HT-29 (cell line): ENCODE measurements at places on chromosomes 16 and 17.

- no peak for DNase-seq
These were observed 118.2 kb upstream of the ZNF750 start for GRCh38 chr17:82957961-82958561.

GRCh38 chr17:7336240-7337175 is at the start of gene ACAP1:
Gene ACAP1, plus strand, starts transcription at chr17:7336529. Its CDS starts 206 bp downstream, at chr17:7336735.
- no peak for DNase-seq

- DNase-seq = no peak
These were observed 68.0 kb downstream of the CNTNAP4 start for GRCh38 chr16:76345163-76345661.

DNA sequence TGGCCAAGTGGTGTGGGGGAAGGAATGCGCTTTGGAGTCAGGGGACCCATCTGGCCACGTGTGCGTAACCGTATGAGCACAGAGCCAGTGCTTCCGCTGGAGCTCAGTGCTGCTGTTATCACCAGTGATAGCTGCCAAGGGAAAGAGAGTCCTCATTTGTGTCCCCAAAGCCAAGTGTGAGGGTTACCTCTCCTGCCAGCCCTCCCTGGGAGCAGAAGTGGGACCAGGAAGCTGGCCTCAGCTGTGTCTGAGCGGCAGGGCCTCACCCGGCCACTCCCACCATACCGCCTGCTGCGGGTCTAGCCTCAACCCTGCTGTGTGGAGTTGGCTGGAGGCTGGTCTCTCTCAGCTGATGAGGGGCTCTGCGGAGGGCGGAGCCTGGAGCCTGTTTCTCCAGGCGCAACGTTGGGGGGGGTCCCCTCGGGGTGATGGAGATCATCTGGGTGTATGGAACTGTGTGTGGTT is 44.5 kb downstream of the MEAK7 start:
- no peak for DNase-seq

DNA sequence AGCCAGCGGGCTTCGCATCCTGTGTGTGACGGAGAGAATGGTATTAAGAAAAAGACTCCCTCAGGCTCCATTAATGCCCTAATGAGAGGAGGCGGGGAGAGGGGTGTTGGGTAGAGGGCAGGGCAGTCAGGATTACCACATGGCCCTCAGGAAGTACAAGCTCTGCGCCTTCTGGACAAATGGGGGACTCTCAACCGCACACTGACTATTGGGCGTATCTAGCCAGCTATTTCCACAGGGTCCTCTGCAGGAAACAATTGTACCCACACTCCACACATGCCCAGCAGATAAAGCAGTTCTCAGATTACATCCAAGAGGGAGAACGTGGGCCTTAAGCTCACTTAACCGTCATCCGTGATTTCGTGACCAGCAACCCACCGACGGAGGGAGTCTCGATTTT is 14.7 kb downstream of the NXN start:
- no peak for DNase-seq

DNA sequence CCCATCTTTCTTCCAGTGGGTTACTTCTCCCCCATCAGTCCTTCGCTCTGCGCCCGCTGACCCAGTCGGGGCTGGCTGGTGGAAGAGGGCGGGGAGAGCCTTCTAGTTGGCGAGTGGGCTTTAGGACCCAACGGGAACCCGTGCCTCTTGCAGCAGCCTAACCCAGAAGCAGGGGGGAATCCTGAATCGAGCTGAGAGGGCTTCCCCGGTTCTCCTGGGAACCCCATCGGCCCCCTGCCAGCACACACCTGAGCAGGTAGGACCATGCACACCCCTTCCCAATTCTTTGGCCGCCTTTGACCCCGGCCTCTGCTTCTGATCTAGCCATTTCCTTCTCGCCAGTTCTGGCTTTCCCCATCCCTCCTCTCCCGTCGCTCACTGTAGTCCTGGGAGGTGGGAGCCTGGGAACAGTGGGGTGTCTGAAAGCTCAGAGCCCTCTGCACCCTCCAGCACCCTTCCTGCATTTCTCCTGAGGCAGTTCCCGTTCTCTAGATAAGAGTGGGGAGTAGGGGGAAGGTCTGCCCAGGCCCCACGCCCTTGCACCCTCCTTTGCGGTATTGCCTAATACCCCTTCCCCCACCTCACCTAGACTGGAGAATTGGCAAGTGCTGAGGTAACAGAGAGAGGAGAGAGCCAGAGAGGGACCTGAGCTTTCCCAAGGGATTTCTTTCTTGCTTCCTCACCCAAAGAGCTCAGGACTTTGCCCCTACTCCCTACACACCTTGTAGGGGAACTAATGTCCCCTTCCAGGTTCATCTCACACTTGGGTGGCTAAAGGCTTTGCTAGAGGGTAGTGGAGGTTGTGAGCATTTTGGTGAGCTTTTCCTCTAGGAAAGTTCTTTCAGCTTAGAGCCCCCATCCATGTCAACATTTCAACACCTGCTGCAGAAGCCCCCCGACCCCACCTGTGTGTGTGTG is at the start of gene RARA:
Gene RARA (plus strand): TSS at position 150 of the 918 bp plus-strand sequence. CDS start 22,039 bp downstream, outside the sequence.
- DNase-seq = peak; percentile 58

DNA sequence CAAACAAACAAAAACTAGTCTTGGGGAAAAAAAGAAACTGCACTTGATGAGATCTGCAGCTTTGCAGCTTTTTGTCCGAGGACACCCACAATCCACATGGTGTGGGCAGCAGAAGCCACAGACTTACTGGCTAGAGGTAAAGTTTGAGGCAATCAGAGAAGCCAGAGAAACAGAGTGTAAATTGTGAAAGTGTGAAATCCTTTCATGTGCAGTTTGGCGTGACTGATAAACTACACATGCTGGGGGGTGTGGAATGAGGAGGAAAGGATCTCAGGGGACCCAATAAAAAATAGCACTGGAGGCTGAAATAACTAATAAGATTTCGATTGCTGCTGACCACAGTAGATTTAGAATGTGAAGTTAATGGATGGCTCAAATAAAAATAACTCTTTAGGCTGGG is 42.4 kb upstream of the HOXB13 start:
- no peak for DNase-seq

DNA sequence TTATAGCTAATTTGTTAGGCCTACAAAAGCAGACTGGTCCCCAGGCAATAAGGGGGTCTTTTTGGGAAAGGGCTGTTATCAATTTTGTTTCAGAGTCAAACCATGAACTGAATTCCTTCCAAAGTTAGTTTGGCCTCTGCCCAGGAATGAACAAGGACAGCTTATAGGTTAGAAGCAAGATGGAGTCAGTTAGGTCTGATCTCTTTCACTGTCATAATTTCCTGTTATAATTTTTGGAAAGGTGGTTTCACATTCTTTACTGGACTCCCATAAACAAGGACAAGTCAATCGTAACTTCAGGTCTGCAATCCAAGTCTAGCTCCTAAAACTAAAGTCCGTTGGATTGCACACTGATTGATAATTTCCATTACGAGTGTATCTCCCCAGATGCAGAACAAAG is 30.1 kb upstream of the SHCBP1 start:
- no peak for DNase-seq

GRCh38 chr16:16059895-16060590 is 110.6 kb downstream of the ABCC1 start:
- no peak for DNase-seq

GRCh38 chr17:76585033-76585648 is 519 bp downstream of the ST6GALNAC2 start:
- no peak for DNase-seq

DNA sequence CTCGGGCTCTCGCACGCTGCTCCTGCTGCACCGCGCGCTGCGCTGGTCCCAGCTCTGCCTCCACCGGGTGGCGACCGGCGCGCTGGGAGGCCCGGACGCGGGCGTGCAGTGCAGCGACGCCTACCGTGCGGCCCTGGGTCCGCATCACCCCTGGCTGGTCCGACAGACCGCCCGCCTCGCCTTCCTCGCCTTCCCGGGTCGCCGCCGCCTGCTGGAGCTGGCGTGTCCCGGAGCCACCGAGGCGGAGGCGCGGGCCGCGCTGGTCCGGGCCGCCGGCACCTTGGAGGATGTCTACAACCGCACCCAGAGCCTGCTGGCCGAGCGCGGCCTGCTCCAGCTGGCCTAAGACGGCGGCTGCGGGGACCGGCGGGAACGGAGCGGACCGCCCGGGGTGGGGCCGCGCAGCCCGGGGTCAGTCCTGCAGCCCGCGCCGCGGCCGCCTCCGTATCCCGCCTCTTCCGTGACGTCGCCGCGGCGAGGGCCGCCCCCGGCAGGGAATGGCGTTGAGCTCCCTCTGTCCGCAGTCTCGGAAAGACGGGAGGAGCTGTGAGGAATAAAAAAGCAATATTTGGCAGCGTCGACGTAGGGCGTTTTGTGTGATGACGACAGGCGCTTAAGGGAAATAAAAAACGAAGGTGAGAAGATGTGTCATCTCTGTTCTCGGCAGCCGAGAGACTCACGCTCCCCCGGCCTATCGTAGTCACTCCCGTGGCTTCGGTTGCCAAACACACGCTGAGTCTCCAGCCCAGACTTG is 1.4 kb downstream of the GLTPD2 start:
- peak; percentile 78 for DNase-seq

DNA sequence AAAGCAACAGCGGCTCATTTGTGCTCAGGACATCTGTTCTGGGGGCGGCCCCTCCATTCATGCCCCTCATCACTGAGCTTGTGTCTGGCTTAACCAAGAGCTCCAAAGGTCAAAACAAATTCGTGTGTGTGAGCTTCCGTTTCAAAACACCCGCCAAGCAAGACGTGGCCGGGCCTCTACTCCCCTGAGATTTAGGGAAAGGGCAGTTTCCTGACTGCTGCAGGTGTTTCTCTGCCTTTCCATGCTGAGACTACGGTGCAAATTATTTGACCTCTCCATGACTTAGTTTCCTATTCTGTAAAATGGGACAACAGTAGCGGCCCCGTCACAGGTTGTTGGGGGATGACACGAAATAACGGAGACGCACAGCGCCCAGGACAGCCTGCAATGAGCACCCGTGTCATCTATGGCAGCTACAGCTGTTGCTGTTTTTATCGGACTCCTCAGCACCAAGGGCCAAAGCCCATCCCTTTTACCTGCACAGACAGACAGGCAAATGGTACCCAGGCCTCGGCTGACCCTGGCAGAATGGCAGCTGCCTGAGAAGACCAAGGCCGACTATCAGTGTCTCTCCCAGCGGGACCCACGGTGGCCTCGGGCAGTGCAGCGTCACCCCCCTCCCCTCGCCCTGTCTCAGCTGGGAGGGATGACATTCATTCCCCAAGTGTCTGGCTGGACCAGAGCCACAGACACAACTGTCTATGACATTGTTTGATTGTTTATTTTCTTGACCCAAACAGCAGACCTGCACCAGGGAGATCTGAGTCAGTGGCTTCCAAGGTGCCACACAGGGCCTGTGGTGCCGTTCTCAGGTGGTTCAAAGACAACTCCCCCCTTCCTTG is 50.7 kb upstream of the DOC2B start:
- DNase-seq = no peak

DNA sequence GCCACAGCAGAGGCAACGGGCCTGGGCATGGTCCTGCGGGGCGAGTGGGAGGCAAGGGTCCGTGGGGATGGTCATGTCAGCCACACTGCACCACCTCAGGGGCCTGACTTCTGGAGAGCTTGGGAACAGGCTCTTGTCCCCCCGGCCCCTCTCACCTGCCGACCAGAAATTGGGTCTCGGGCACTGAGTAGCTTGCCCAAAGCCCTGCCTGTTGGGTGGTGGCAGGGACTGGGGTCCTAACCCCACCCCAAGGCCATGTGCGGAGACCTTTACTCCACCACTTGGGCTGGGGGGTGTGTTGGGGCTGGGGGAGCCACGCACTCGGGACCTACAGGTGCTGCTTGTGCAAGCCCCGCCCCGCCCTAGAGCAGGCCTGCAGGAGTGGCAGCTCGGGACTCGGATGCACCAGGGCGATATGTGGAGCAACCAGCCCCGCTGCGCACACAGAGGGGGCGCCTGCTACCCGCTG is 24.2 kb upstream of the CHMP6 start:
- no peak for DNase-seq

DNA sequence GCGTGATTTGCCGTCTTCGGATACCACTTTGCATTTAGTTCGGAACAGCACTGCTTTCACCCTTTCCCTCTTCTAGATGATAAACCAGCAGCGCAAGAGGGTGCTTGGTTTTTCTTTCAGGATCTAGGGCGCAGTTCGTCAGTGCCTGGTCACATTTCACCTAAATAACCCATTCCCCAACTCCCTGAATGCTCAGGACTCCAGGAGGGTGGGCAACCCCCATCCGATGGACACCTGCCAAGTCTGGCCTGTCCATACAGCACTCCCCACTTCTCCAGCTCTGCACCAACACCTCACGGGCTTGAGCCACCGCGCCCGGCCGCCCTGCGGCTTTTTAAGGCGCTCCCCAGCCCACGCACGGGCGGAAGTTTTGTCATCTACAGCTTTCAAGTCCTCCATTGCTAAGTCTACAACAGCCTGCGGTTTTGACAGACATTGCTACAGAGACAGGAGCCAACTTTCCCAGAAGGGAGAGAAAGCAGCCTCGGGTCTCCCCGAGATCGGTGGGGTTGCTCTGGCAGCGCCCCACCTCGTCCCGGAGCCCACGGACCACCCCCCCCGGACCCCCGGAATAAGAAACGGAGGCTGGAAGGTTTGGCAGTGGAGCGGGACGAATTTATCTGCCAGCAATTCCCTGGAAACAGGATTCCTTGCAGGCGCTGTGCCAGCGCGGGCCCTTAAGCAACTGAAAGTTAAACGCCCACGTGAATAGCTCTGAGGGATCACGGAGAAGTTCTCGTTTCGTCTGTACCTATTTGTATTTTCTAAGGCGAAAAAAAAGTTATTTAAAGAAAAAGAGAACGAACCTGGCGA is 38.6 kb upstream of the SLFN13 start:
- no peak for DNase-seq

GRCh38 chr16:56945847-56946527 is 14.0 kb downstream of the HERPUD1 start:
- DNase-seq = no peak

GRCh38 chr16:88681709-88682451 is 4.4 kb downstream of the SNAI3 start:
- DNase-seq = no peak

GRCh38 chr16:68490829-68491575 is 42.7 kb upstream of the SMPD3 start:
- peak; percentile 89 for DNase-seq

DNA sequence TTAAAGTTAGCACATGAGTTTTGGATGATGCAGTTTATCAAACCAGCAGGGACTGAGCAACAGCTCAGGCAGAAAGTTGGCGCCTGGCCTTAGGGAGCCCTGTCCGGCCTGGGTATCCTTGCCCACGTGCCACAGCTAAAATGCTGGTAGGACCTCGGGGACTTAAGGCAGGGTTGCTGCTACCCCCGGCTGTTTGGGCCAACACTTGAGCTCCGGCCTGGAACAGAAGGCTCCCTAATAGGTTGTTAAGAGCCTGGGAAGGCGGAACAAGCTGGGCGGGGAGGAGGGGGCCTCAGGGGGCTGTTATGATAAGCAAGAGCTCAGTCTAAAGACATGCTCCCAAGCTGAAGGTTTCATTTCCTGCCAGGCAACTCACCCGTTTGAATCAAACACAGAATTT is 39.7 kb downstream of the CUEDC1 start:
- DNase-seq = no peak

DNA sequence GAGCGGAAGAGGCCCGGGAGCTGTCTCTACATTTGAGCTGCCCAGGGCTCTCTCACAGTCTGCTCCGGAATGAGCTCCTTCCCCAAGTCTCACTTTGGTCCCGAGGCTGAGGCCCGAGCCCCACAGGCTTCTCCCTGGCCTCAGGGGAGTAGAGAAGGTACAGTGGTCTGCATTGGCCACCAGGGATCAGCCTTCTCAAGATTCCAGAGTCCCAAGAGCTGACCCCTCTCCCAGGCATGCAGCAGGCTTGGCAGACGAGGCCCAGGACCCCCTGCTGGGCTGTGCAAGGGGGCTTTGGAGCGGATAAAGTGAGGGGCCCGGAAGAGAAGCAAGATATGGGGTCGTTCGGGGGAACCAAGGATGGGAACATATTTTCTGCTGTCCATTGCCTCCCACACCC is 3.1 kb downstream of the PRSS27 start:
- DNase-seq = no peak

- no peak for DNase-seq
These were observed 35.5 kb downstream of the ADCY7 start for GRCh38 chr16:50301626-50302471.

- DNase-seq = no peak
These were observed 11.4 kb downstream of the ENGASE start for GRCh38 chr17:79085921-79086551.
